ENCODE measurements at places on chromosomes 12 and 14.

- DNase-seq: no peak
These were observed 21.8 kb upstream of the WDR20 start for GRCh38 chr14:102117852-102118251.

DNA sequence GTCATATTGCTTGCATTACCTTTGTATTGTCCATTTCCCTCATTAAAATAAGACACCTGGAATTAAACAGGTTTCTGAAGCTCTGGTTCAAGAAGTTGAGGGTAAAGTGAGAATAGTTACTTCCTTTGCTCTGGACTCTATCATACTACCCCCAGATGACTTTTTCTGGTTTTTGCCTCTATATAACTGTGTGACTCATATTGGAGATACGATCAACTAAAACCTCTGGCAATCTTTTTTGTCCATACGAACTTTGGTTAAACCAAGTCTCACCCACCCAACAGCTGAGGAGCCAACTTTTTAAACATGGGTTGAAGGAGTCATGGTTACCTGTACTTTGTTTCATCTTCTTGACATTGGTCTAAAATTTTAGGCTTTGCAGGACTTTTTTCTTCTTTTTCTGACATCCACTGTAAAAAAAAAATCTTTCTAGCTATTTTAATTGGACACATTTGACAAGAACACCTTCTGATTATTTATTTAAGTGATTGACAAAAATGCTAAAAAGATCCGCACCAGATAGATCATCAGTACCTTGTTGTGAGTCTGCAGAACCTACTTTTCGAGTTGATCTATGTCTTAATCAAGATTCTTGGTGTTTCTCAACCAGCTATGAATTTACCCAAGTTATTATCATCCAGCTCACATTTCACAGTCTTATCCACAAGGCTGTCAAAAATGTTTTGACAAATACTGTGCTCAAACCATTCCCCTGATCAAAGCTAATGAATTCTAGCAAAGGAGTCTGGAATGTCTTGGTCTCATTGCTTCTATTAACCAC lies 166.0 kb downstream of the IPO8 start:
- no peak for DNase-seq

DNA sequence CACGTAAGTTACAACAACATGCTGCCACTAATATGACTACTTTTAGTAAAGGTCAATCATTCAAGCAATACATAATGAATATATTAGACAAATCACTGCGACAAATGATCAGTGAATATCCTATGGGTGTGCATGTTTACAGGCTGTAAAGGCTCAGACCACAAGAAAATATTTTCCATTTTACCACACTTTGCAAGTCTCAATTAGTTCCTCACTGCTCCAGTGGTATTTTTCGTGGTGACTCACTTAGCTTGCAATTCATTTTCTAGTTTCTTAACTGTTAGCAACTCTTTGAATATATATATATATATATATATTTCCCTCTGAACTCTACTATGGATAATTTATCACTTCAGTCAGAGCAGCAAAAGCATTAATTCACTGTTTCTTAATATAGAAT lies 96.9 kb downstream of the EML5 start:
- DNase-seq: no peak

- no peak for DNase-seq
These were observed 60.4 kb downstream of the SMUG1 start for GRCh38 chr12:54128416-54128815.

GRCh38 chr12:77591959-77592743 lies 238.5 kb upstream of the NAV3 start:
- peak; percentile 87 for DNase-seq

- DNase-seq: no peak
These were observed 12.4 kb downstream of the ATF7 start for GRCh38 chr12:53613821-53614220.

GRCh38 chr12:3572560-3572959 lies 81.6 kb downstream of the PRMT8 start:
- peak; percentile 69 for DNase-seq

DNA sequence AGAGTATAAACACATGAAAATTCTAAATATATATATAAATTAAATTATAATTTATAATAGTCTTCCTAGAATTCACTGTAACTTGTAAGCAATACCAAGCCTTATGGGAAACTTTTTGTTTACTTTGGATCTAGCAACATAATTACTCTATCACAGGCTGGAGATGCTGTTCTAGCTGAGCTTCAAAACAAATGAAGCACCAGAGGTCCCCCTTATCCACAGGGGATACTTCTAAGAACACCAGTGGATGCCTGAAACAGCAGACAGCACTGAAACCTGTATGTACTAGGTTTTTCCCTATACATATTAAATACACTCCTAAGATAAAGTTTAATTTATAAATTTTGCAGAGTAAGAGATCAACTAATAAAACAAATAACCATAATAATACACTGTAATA lies 96.6 kb downstream of the CDK17 start:
- no peak for DNase-seq

DNA sequence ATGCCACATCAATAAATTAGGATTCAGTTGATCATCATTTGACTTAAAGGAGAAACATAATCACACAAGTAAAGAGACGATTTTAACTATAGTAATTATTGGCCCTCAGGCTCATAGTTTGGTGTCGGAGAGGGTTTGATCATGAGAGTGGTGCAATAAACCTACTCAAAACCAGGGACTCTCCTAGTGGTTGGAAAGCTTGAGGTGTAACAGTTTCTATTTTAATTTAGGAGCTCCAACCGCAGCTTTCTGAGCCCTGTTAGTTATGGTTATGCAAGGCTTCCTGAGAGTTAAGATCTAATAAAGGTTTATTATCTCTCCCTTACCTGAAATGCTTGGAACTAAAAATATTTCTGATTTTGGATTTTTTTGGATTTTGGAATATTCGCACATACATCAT lies 36.4 kb downstream of the TMTC2 start:
- DNase-seq: no peak

DNA sequence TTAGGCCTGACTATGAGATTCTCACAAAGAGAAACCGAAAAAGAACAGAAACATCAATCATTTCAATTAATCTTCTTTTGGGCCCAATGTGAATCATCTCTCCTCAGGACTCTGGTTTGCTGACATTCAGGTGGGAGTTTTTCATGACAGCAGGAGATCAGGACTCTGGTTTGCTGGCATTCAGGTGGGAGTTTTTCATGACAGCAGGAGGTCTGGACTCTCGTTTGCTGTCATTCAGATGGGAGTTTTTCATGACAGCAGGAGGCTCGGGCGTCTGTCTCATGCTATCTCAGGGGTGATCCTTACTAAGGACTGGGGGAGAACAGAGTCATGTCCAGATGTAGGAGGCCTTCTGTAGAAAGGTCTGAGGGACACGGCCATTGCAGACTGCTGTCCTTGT lies 40.1 kb upstream of the PARP11 start:
- DNase-seq: no peak

DNA sequence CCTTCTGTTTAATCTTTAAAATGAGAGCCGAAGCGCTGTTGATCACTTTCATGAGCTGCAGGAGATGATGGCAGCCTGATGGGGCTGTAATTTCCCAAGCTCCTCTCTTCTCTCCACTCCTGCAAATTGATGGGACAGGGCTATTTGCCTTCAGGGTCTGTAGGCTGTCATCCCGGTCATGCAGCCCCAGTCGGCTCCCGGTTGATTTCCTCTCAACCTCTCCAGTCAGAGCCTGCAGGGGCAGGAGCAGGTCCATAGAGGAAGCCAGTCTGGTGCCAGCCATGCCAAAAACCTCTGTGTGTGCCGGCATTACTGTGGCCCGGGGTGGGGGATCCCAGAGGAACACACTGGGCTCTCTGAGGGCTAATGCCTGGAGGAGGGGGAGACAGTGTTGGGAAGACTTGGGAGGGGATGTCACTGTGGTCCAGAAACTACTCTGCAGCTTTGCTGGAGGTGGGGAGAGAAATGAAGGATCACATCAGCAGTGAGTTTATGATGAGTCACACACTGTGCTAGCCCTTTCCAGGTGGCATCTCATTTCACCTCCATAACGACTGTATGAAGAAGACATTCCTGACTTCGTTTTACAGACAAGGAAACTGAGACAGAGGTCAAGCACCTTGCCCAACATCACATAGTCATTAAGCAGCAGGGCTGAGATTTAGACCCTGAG lies 46.5 kb upstream of the PRIMA1 start:
- DNase-seq: no peak

DNA sequence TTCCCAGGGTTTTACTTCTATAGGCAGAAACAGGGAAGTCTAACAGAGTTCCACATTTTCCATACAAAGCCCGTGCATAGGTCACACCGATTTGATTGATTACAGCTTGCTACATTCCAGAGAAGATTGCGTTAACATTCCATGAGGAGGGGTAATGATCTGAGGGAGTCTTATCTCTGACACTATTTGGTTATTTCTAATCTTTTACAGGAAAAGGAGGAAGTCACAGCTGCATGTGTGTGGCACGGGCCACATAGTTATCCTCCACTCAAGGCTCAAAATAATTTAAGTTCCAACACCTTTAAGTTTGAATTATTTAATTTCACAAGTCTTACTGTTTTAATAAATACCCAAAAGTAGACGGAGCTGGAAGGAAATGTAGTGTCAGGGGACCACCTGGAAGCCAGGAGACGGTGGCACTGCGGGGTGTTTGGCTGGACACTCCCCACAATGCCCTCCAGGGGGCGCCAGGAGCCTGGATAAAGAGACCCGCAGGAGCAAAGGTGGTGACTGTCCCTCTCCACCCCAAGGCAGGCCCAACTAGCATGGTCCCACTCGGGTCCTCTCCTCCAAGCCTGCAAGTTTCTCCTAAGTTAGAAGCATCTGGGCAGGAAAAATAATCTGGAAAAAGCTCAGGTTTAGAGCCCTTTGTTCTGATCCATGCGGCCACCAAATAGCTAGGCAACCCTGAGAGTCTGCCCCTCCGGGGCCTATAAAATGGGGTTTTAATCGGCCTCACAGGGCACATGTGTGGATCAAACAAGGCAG lies 20.2 kb downstream of the KRT8 start:
- DNase-seq: peak; percentile 85

DNA sequence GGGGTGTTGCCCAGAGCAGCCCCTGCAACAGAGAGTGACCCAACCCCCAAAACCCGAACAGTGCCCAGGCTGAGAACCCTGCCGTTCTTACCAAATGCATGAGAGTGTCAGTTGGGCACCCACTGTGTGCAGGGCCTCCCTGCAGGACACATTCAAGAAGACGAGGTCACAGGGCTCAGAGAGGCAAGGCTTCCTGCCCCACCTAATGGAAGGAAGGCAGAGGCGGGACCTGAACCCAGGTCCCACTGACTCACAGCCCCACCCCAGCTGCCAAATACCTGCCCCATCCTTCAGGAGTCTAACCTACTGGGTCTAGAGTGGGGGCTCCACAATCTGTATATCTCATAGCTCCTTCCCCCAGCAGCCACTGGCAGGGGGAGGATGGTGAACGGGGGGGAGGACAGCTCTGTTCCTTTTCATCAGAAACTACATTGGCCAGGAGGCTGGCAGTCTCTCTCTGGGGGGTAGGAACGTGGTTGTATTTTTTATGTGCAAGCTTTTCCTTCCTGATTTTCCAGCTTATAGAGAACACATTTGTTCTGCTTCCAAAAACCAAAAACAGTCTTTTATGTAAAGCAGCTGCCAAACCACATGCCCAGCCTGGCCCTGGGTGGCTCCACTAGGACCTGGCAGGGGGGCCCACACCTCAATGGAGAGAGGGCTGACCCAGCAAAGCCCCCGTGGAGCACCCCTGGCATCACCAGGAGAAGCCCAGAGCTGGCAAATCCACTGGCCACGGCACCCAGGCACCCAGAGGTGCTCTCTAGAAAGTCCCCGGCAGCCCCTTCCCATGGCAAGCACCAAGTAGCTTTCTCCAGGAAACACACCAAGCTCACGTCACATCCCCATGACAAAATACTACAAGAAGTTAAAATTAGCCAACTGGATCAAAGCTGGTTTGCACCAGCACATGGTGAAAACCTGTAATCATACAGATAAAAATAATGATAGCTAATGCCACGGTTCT lies 17.0 kb downstream of the NCOR2 start:
- no peak for DNase-seq

DNA sequence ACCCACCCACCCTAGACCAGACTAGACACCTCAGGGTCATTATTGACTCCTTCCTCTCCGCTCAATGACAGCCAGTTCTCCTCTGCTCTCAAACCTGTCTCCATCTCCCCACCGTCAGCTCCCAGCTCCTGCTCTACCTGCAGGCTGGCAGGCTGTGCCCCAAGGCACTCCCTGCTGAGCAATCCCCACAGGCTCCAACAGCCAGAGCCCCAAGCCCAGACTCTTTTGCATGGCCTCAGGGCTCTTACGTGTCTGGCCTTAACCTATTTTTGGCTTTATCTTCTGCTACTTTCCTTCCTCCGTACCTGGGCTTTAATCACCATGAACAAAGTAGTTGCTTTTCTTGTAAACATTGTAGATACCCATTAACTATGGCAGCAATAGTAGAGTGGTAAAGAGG lies 162.9 kb upstream of the PRMT8 start:
- DNase-seq: no peak

DNA sequence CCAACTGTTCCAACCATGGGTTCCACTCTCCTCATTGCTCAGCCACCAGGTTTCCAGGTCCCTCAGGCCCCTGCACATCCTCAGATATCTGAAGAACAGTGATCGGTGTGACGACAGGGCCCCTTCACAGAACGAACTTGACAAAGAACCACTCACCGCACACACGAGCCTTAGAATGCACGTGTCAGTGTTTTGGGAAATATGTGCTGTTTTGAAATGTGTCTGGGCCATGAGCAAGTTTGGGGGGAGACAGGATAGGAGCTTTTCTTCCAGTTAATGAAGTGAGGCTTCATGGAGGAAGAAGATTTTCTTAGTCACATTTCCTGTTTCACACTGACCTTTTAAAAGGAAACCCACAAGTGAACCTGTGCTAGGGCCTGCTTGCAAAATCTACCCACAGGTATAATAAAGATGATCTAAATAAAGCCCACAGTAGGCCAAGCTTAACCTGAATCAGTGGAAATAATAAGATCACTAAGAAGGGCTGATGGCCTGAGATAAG lies 58.6 kb downstream of the ZFP36L1 start:
- no peak for DNase-seq

DNA sequence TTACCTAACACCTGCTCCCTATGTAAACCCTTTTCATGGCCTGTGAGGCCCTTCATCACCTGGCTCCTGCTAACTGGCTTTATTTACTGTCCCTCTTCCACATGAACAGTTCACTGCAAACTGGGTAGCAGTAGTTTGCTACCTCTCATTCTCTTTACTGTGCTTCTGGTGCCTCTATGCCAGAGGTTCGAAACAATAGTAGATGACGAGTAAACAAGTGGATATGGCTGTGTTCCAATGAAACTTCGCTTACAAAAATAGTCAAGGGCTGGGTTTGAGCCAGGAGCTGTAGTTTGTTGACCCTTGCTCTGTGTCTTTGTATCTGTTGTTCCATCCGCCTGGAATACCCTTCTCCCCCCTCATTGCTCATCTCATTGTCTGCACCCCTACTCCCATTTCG lies 233.6 kb upstream of the RMST start:
- no peak for DNase-seq

GRCh38 chr14:22896760-22897159 lies 13.7 kb downstream of the REM2 start:
- no peak for DNase-seq

GRCh38 chr12:32589165-32589865 lies 89.8 kb upstream of the DNM1L start:
- no peak for DNase-seq

Measured in eye (tissue), 1 donor.